ENCODE measurements at places on chromosomes 4 and X.

GRCh38 chr4:23789762-23790161 lies 100.1 kb downstream of the PPARGC1A start:
- DNase-seq: no peak

GRCh38 chr4:6771229-6771671 lies 11.3 kb upstream of the KIAA0232 start:
- DNase-seq: no peak

- no peak for DNase-seq
Measured at GRCh38 chrX:11908371-11908770, 150.3 kb downstream of the MSL3 start.

- DNase-seq: no peak
Measured at GRCh38 chr4:23769406-23769805, 120.4 kb downstream of the PPARGC1A start.

- no peak for DNase-seq
Measured at GRCh38 chrX:13082206-13083065, 38.0 kb upstream of the FAM9C start.

DNA sequence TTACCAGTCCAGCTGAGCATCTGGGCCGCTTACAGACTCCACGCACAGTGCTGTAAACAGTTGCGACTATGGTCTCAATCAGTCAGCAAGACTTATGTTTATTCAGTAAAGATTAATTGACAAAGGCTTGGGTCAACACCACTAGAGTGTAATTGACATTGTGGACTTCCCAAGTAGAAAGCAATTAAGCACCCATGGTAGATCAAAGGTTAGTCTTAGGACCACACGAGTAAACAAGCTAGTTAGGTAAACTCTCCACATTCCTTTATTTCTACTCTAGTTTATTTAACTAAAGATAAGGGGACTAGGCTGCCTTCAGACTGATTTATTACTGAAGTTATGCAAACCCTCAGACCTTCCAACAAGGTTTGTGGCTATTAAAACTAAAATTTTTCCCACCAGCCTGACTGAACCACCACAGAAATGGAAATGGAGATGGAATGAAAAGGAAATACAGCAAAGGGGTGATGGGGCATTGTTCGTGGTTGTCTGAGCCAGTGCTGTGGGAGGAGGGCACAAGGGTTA lies 44.2 kb downstream of the MTHFD2L start:
- DNase-seq: no peak

DNA sequence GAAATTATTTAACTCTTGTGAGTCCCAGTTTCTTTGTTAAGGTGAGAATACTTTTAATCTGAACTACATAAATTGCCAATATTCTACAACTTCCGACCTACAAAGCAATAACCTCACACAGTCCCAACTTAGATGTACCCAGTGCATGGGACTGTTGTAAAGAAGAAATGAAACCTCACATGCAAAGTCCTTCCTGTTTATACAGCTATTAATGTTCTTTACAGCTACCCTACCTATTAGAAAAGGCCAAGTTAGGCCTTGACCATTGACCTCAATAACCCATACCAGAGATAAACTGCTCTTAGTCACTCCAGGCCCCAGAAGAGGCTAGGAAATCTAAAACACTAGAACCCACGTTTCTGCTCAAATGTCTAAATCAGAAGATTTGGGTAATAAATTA lies 920.1 kb upstream of the TENM3 start:
- DNase-seq: no peak

- peak; percentile 25 for DNase-seq
Measured at GRCh38 chrX:53716328-53717088, 30.0 kb upstream of the HUWE1 start.

DNA sequence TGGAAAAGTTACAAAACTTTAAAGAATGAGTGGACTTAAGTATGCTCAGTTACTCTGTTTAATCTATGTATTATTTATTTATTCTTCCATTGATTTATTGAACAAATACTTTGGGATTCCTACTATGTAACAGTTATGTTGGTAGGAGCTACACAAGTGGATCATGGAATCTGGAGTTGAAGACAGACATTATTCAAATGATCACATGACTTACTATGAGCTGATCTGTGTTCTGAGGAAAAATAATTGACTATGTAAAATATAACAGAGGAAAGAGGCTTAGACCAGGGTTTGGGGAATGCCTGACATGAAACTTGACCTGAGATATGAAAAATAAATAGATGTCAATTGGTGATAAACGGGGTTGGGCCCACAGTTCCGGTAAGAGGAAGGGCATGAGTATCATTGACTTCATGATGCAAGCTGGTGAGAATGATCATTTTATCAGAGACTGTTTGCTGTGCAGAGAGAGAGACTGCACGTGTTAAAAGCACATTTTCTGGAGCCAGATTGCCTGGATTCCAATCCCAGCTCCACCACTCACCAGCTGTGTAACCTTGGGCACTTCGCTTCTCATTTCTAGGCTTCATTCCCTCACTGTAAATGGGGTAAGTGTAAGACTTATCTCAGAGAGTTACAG lies 179.0 kb downstream of the SPCS3 start:
- DNase-seq: no peak

- no peak for DNase-seq
Measured at GRCh38 chr4:58225460-58225859, 1115.3 kb upstream of the IGFBP7 start.

DNA sequence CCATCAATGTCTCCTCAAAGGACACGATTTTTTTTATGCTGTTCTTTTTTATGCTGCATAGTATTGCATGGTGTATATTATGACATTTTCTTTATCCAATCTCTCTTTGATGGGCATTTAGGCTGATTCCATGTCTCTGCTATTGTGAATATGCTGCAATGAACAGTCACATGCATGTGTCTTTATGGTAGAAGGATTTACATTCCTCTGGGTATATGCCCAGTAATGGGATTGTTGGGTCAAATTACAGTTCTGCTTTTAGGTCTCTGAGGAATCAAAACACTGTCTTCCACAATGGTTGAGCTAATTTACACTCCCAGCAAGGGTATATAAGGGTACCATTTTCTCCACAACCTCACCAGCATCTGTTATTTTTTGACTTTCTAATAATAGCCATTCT lies 113.9 kb downstream of the GRIA3 start:
- no peak for DNase-seq

DNA sequence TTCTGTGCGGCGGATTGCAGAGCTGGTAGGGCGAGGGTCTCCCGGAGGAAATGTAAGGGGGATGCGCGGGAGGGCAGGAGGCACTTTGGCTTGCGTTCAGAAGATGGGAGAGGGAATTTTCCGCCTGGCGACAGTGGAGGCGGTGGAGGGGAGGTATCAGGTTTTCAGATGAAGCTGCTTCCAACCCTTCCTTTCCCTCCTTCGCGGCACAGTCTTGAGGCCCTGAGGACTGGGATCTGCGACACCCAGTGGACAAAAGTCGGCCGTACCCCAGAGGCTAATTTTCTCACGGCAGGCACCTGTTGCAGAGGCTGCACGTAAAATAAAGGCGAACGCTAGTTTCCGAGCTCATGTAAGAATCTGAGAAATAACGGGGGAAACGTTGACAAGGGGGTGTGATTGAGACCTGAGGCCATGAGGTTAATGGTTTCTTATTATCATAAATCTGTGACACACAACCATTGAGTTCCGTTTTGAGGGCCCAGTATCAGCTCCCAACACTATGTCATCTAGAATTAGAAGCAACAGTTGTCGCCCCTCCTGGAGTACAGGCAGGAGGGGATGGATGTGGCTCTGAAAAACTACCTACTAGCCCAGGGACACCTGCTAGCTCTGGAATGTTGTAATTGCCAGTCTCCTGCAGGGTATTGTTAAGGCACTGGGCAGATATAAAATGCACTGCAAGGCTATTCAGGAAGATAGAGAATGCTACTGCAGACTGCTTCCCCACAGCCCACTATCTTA lies 1.1 kb downstream of the ZCCHC18 start:
- DNase-seq: peak; percentile 59

DNA sequence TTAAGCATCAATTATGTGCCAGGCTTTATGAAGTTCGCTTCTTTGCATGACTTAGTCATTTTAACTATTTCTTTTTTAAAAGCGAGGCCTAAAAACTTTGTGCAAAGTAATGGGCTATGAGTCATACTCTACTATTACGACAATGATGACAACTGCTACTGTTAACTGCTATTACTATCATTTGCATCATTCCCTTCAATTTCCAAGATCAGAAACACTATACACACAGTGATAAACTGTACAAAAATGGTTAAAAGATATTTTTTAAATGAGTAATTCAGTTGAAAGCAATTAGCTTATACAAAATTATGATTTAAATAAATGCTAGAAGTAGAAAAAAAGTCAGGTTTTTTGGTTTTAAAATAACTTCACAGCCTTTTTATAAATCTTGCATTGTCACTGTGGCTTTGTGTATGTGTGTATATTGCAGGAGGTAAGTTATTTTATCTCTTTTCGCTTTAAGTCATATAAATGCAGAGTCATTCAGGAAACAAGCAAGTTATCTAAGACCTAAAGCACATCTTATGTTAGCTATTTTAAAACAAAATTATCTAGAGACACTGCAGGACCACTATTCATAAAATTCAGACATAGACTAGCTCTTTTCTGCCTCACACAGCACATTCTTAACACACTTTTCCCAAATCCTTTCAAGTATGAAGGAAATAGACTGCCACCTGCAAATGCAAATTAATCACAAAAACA lies 18.5 kb upstream of the CXCL3 start:
- no peak for DNase-seq

DNA sequence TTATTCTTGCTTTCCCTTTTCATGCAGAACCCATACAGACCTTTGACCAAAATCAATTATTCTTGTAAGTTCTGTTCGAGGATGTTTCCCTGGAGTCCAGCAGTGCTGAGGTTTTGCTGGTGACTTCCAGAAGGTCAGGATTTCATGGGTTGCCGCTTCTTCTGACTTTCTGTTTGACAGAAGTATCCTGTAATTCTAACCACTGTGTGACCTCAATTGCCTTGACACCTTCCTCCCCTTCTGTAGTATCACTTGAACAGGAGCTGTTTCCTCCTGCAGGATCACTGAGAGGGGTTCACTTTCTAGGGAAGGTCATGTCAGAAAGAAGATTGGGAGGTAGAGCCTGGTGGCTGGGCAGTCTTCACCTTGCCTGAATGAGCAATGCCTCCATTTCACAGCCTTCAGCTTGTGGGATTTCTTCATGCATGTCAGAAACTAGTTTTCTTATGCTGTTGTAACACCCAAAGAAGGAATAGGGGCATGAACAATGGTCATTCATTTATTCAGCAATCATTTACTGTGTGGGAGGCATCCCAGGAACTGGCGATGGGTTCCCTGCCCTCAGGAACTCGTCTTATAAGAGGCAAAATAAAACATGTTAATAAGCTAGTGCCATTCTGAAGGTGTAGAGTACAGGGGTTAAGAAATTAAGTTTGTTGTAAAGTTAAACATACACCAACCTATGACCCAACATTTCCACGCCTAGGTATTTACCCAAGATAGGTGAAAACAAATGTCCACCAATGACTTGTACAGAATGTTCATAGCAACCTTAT lies 205.9 kb downstream of the SOWAHB start:
- no peak for DNase-seq

DNA sequence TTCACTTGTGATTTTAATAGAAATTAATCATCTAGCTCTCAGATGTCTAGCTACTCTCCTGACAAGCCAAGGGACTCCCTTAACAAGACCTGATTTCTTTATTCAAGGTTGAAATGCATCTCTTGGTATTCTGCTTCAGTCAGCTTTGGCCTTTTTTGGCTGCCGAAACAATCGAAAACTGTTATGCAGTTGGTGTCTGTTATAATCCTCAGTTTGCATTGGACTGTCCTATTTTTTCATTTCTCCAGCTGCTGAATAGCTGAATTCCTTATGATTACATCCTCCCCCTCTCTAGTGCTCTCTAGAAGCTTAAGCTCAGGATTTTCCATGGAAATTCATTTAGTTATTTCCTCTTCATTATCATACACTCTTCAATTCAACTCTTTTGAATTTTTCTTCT lies 177.2 kb downstream of the TRIML1 start:
- DNase-seq: no peak

GRCh38 chr4:101784957-101785356 lies 5.6 kb upstream of the BANK1 start:
- no peak for DNase-seq

DNA sequence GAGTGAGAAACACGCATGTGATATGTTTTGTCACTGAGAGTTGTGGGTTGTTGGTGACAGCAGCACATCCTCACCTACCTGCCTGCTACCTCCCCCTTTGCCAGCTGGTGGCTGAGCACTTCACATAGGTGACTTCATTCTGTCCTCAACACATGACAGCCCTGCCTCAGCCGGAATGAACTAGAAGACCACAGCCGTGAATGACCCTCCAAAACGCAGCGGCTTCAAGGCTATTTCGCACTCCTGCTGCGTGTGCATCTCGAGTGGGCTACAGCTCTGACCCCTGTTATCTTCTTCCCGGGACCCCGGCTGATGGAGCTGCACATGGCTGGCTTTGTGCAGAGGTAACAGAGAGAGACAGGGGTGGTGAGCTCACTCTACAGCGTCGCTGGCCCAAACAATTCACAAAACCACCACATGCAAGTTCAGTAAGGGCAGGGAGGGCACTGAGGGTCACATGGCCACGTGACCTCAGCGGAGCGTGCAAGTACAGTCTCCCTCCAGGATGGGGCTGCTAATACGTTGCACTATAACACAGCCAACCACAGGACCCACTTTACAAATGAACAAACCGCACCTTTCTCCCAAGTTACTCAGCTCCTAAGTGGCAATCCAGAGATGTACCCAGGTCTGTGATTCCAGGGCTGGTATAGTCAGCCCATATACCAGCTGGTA lies 6.3 kb upstream of the PPP2R2C start:
- DNase-seq: no peak

- no peak for DNase-seq
Measured at GRCh38 chr4:67436742-67437141, 108.6 kb downstream of the CENPC start.

DNA sequence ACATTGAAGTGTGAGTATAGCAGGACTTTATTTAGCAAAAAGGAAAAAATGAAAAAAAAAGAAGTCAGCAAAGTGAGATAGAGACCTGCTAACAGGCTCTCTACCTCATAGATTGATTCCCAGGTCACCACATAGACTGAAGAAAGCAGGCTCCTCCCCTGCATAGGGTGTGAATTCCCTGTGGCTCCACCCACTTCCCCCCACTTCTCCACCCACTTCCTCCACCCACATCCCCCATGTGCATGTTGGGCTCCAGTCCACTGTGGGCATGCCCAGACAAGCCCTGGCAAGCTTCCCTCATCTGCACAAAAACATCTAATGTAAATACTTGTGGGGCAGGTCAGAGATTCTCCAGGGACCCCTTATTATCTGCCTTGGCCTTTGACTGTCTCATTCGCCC lies 97.8 kb downstream of the TMEM47 start:
- DNase-seq: no peak

GRCh38 chrX:130772105-130772775 lies 130.8 kb downstream of the ENOX2 start:
- DNase-seq: no peak

DNA sequence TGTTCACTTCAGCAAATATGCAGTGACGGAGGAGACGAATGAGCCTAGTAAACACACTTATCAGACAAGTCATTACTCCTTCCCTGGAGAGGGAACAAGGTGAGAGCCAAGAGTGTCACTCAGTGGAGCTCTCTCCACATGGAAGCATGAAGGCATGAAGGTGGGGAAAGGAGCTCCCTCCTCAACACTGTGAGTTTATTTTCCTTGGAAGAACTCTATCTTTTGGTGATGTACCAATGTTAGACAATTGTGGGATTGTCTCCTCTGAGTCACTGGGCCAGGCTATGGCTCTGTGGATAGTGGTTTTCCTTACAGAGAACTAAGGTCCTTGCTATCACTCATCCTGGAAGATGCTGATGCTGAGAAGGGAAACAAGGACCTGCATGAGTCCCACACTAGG lies 200.2 kb downstream of the CPEB2 start:
- no peak for DNase-seq

GRCh38 chr4:123954220-123954619 lies 557.6 kb downstream of the SPRY1 start:
- no peak for DNase-seq

- no peak for DNase-seq
Measured at GRCh38 chr4:52560844-52561280, 98.2 kb downstream of the USP46 start.
